ENCODE measurements at places on chromosomes 3 and 15. TPM values are rescaled to one million over a fixed set of nuclear protein-coding genes. Genes with fewer than 3 reads are reported as not detected.

Gene STARD9
- 67.8 TPM for total RNA-seq

Gene RLBP1
- not detected for total RNA-seq

Gene FRMD4B
- 86.1 TPM for total RNA-seq

Gene GLDN
- 20.7 TPM for total RNA-seq

Gene DUOXA2
- total RNA-seq: not detected

Gene ATP13A5
- not detected for total RNA-seq

Gene MRPS22
- total RNA-seq: 32.2 TPM

Gene SAMD7
- total RNA-seq: not detected

Gene DIS3L
- total RNA-seq: 45.1 TPM

Gene LRTM1
- not detected for total RNA-seq

Gene MOBP
- total RNA-seq: not detected

Gene TPRG1
- 14.5 TPM for total RNA-seq

Gene FAM81A
- total RNA-seq: 0.71 TPM

Measured in thoracic aorta (tissue), 2 donors.